ENCODE measurements at places on chromosomes 16 and 17.

DNA sequence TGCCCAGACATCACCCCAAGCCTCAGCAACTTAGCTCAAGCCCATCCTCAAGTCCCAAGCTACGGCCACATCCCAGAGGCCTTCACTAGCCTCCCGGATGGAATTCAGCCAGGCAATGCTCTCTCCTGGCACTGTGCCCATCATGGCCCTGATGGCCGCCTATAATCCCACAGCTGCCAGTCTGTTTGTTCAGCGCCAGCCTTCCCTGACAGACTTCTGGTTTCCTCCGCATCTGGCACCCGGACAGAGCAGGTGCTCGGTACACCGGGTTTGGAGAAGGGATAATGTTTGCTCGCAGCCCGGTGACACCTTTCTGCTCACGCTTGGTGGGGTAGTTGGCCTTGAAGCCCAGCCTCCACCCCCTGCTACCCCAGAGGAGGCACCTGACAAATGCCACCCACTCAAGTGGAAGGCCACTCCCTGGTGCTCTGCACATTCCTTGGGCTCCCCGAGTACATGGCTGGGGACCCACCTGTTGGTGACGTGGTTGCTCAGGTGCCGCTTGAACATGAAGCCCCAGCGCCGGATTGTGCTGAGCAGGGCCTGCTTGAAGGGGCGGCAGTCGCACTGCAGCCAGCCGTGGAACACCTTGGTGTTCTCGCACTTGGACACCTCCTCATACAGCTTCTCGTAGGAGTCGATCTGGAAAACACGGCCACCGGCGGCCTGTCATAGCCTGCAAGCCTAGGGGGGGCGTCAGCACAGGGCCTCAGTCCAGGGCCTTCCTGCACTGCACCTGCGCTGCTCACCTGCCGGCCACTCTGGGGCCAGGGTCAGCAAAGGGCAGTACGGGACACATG is 47.1 kb downstream of the DNAH17 start:
- DNase-seq = no peak

DNA sequence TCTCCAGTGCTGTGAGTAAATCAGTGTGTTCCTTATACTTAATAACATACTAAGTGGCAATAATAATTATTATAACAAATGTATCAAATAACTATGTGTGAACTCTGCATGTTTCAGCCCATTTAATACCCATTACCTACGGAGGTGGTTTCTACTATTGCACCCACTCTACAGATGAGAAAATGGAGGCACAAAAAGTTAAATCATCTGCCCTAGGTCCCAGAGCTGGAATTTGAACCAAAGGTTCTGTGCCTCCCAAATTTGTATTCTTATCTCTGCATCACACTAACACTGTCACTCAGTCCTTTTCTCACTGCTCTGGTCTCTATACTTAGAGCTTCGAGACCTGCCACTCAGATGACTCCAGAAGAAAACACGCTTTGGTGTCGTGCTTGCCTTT is 417.0 kb downstream of the MAF start:
- no peak for DNase-seq

DNA sequence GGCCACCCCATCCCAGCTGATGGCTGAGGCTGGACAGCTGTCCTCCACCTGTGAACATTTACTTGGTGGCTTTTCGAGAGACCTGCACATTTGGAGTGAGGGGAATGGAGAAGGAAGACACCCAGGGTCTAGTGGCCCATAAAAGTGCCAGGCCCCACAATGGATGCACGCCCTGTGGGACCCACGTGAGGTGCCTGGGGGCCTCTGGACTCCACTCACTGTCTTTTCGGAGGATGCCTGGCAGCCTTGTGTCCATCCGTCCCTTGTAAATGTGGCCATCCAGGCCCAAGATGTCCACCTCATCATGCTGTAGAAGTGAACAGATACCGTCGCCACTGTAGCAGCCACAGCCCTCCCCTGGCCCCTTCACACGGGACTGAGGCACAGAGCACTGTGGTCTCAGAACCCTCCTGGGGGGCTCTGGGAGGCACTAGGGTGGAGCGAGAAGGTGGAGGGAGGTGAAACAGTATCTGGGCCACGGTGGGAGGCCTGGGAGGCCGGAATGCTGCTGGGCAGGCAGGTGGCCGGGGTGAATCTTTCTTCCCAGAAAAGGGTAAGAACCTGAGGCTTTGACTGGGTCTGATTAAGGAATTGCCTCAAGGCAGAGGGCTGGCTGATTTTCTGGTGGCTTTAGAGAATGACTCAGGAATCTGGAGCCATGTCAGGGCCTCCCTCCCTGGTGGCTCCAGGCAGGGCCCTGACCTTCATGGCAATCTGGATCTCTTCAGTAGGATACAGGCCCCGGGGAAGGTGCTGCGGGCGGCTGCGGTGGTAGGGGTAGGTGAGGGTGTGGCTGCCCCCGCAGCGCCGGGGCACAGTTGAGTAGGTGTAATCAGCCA is 11.5 kb downstream of the UBALD2 start:
- DNase-seq = no peak

- no peak for DNase-seq
Observed at GRCh38 chr16:29674188-29674587, 4.8 kb upstream of the QPRT start.

DNA sequence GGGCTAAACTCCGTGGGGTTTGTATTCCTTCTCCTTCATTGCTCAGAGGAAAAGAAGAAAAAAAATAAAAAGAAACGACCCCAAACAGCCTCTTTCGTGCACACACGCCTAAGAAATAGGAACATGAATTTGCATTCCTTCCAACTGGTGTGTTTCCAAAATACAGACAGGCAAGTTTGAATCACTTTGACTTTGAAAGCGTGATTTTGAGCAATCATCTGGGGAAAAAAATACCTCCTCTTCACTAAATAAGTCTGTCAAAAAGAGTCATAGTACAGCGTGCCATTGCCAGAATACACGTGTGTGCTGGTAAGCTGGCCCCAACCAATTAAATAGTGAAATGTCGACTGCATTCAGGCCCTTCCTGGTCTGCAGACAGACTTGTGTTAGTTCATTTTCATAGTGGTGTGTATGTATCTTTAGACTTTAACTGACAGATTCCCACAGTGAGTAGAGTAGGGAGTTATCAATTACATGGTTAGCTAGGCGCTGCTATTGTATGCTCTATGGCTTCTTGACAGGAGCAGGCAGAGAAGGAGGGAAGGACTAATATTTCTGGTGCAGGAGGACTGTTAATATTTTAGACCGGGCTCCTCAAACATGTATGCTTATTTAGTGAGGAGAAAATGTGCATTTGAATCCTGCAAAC is 618.3 kb downstream of the MAF start:
- DNase-seq = no peak

GRCh38 chr16:17222871-17223401 is 247.8 kb downstream of the XYLT1 start:
- DNase-seq = no peak

DNA sequence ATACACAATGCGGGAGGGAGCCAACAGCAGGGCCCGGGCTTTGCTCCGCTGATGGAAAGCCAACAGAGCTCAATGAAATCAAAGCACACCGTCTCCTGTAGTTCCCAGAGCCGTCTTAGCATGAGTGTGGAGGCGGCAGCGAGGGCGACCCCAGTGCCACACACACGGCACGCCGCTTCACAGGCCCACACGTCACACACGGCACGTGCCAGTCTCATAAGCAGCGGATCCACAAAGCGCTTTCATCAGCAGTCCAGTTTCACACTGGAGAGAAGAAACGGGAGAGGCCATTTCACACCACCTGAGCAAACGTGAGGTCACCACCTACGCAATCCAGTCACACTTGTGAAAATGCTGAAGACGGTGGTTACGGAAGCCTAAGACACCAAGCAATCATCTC is 34.8 kb downstream of the CYB5D2 start:
- no peak for DNase-seq

- no peak for DNase-seq
Observed at GRCh38 chr17:78407387-78408000, 29.0 kb downstream of the PGS1 start.

- no peak for DNase-seq
Observed at GRCh38 chr17:30521766-30522165, 44.6 kb downstream of the GOSR1 start.

DNA sequence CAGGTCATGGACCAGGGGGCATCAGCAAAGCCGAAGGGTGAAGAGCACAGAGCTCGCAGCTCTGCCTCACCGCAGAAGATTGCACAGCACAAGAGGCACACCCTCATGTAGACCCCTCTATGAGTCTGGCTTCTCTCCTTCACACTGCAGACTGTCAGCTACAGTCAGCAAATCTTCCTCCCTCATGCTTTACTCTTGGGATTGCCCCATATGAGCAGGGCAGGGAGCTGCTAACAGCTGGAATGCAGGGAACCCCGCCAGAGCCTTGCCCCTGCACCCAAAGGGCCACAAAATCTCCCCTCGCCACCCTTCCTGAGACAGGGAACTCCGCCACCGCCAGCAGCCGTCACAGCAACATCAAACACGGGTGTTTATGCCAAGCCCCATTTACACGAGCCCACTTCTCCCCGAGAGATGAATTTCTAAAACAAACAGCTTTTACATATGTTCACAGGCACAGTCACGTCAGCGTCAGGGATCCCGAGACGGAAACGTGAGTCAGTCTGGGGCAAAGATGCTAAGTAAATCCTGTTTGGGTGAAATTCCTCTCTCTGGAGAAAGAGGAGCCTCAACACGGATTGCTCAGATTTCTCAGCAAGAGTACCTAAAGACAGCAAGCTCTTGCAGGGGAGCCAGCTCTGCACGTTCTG is 121.9 kb downstream of the CDYL2 start:
- DNase-seq = no peak

DNA sequence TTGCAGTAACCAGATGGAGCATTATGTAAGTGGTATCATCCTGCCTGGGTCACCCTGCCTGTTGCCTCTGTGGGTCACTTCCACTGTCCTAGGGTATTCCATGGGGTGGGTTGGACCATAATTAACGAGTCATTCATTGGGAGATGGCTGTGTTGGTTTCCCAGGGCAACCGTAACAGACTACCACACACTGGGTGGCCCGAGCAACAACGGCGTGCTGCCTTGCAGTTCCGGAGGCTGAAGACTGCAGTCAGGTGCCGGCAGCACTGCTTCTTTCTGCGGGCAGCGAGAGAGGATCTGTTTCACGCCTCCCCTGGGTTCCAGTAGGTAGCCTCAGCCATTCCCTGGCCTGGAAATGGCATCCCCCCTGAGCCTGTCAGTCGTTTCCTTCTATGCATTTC is 28.9 kb upstream of the CMIP start:
- DNase-seq = no peak

DNA sequence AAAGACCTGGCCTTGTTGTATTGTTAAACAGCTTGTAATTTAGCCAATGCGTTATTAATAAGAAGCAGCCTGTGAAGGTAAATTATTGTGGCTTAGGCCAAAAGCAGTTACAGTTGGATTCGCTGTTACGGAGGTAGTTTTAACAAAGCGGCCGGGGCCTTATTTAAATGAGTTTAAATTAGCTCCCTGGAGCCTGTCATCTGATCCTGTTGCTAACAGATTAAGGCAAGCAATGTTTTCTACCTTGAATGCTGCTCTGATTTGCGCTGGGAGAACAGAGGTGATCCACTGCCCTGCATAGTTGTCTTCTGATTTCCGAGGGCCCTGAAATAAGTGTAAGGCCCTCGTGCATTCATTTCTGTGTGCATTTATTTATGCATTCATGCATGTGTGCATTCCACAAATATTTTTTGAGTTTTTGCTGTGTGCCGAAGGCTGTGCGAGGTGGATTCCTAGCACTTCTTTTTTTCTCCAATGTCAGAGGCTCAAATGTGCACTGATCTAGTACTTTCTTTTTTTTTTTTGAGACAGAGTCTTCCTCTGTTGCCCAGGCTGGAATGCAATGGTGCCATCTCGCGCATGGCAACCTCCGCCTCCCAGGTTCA is 10.9 kb downstream of the SEC14L5 start:
- DNase-seq = no peak

DNA sequence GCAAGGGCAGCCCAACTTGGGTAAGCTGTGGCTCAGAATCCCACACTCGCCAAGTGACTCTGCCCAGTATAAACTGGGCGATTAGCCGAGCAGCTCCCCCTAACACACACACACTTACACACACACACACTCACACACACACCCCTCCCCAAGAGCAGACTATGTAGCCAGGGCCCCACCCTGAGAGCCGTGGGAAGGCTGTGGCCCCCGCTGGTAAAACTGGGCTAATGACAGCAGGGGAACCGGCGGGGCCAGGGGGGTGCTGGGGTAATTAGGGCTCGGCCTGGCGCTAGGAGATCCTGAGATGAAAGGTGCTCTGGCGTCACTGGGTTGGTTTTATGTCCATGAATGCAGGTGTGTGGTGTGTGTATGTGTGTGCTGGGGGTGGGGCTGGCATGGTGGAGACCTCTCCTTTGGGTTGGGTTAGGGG is 1.1 kb upstream of the THRA start:
- no peak for DNase-seq

DNA sequence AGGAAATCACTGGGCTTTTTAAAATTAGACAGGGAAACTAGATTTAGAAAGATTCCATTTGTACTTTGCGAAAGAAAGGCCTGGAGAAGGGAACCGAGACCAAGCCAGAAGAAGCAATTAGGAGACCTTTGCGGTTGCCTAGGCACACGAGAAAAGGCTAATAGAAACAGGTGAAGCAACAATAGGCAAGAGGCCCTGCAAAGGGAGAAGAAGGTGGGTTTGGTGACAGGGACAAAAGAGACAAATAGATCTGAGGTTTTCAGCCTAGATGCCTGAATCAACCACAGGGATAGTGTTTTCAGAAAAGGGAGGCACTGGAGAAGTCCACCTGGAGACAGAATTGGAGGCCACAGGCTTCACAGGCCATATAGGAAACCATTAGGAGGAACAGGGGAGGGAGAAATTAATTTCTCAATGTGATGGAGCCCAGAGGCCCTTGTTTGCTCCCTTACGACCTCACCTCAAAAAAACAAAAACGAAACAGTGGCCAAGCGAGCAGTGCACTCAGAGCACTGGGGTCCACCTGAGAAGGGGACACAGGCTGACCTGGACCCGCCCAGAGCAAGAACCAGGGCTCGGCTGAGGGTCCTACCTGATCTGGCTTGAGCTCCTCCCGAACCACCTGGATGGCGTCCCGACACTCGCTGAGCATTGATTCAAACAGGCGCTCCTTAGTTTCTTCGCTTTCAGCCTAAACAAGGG is 22.3 kb downstream of the SRP68 start:
- DNase-seq = no peak

DNA sequence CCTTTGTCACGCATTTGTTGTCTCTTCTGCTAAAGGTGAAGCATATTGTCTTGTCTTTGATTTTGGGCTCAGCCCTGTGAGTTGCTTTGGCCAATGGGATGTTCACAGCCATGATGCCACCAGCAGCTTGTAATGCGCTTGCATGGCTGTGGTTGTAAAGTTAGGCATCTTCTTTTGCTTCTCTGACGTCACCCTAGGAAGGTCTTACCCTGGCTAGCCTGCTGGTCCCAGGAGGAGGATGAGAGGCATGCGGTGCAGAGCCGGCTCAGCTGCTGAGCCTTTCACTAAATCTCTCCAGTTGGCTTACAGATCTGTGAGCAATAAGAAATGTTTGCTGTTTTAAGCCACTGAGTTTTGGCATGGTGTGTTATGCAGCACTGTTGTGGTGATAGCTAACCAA is 40.8 kb downstream of the IRX6 start:
- no peak for DNase-seq

DNA sequence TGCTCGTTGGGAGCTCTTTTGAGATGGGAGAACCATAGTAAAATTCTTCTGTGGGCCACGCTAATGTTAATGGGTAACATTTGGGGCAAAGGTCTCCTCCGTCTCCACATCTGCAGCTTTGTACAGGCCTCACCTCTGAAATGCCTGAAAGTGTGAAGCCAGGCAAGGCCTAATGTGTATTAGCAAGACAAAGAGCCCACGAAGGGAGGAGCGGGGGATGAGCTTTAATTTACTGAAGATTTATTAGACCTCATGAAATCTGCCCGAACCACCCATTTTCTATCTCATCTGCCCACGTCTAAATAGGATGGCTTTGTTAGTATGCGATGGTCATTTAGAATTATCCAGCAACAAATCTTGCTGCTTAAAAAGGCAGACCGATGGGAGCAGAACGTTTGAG is 408.9 kb downstream of the PMP22 start:
- no peak for DNase-seq
